ENCODE measurements at places on chromosomes 11 and 22. TPM values are rescaled to one million over a fixed set of nuclear protein-coding genes. Genes with fewer than 3 reads are reported as not detected.

Gene SESN3
- total RNA-seq: 7.0 TPM

Gene SYT9
- 0.66 TPM for total RNA-seq

GRCh38 chr11:92533657-92534335, 309.2 kb downstream of the FAT3 start:
- no peak for DNase-seq

DNA sequence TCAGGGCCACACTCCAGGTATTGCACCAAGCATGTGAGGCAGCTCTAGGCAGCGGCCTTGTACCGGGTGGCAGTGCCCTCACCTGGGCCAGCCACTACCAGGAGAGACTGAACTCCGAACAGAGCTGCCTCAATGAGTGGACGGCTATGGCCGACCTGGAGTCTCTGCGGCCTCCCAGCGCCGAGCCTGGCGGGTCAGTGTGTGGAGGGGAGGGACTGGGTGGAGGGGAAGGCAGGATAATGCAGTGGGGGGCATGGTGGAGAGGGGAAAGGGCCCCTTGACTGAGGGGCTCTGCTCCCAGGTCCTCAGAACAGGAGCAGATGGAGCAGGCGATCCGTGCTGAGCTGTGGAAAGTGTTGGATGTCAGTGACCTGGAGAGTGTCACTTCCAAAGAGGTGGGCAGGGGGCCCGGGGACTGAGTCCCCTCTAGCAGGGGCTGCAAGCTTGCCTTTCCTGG, 4.2 kb downstream of the SSH3 start:
- no peak for DNase-seq
